Gastrocnemius medialis (tissue), 4 donors: ENCODE measurements at places on chromosomes 11 and 22. TPM values are rescaled to one million over a fixed set of nuclear protein-coding genes. Genes with fewer than 3 reads are reported as not detected.

Gene ZNF214
- total RNA-seq = 0.75 TPM

Gene MRGPRG
- total RNA-seq = not detected

Gene FOLR1
- not detected for total RNA-seq

Gene PACS1
- 14.7 TPM for total RNA-seq

Gene HORMAD2
- total RNA-seq = not detected

Gene C11orf91
- not detected for total RNA-seq

Gene OR5A1
- total RNA-seq = not detected

Gene KRTAP5-9
- not detected for total RNA-seq

Gene P2RX6
- total RNA-seq = 41.8 TPM

- H3K36me3 ChIP-seq = no peaks in the 10 kb centered on the region
- DNase-seq = peak; percentile 88
- peaks cover 53% of the 10 kb centered on the region for H3K4me1 ChIP-seq
Measured at GRCh38 chr11:7546324-7546791, 32.6 kb downstream of the PPFIBP2 start.

DNA sequence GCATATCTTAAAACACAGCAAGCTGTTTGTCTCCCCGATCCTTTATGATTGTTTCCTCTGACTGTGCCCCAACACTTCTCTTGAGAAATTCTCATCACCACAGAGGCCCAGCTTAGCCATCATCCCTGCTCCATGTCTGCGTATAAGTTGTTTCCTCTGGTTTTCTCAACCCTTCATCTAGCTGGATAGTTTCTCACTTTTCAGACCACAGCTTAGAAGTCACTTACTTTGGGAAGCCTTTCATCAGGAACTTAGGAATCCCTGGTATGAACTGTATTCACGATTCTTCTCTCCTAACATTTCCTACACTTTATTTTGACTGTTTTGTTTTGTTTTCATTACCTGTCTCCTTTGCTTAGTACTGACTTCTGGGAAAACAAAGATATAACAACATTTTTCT, 295.2 kb downstream of the GUCY1A2 start:
- H3K27ac ChIP-seq = no peak overlapping the region
- no peaks in the 10 kb centered on the region for H3K4me1 ChIP-seq
- no peak for DNase-seq
- H3K4me3 ChIP-seq = no peak overlapping the region
- H3K36me3 ChIP-seq = no peaks in the 10 kb centered on the region

DNA sequence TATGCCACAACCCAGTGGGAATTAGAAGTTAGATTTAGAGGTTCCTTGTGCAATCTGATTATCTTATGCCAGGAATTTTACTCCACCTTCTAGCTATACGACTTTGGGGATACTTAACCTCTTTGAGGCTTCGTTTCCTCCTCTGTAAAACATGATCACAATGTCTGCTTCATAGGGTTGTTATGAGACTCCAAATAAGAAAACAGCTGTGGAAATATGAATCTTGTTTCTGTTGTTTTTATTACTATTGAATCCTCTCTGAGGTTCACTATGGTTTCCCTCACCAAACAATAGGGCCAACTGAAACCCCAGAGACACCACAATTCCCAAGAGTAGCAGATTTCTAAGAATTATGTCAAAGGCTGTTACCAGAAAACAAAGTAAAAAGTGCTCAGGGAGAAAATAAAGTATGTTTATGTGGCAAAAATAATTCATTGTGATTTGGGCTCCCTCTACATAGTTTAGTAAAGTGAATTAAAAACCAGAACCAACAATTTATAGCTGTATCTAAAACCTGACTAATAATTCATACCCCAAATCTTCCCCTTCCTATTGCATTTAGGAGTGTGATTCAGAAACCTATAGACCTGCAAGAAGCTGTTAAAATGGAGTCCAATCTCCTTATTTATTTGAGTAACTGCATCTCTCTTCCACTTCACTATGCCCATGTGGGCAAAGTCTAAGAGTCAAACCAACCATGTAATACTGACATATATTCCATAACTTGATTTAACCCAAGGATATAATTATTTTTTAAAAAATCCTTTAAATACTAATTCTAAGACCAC, 38.4 kb downstream of the AMBRA1 start:
- H3K27me3 ChIP-seq = no peaks in the 10 kb centered on the region
- no peak for DNase-seq
- H3K4me3 ChIP-seq = no peak overlapping the region
- H3K36me3 ChIP-seq = no peaks in the 10 kb centered on the region
- peaks cover 46% of the 10 kb centered on the region for H3K4me1 ChIP-seq

DNA sequence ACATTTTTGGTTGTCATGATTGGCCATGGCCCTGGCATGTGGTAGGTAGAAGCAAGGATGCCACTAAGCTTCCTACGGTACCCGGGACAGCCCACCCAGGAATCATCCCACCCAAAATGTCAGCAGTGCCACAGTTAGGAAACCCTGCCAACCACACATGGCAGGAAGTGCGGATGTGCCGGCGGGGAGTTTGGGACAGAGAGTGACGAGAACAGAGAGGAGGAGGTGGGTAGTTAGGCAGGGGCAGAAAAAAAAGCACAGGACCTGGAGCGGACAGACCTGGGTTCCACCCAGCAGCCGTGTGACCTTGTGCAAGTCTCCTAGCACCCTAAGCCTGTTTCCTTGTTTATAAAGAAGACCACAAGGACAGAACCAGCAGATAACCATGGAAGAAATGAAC, 3.3 kb downstream of the SPI1 start:
- H3K27ac ChIP-seq = no peak overlapping the region
- H3K36me3 ChIP-seq = no peaks in the 10 kb centered on the region
- no peak overlapping the region for H3K4me3 ChIP-seq
- H3K4me1 ChIP-seq = peaks cover 6% of the 10 kb centered on the region

DNA sequence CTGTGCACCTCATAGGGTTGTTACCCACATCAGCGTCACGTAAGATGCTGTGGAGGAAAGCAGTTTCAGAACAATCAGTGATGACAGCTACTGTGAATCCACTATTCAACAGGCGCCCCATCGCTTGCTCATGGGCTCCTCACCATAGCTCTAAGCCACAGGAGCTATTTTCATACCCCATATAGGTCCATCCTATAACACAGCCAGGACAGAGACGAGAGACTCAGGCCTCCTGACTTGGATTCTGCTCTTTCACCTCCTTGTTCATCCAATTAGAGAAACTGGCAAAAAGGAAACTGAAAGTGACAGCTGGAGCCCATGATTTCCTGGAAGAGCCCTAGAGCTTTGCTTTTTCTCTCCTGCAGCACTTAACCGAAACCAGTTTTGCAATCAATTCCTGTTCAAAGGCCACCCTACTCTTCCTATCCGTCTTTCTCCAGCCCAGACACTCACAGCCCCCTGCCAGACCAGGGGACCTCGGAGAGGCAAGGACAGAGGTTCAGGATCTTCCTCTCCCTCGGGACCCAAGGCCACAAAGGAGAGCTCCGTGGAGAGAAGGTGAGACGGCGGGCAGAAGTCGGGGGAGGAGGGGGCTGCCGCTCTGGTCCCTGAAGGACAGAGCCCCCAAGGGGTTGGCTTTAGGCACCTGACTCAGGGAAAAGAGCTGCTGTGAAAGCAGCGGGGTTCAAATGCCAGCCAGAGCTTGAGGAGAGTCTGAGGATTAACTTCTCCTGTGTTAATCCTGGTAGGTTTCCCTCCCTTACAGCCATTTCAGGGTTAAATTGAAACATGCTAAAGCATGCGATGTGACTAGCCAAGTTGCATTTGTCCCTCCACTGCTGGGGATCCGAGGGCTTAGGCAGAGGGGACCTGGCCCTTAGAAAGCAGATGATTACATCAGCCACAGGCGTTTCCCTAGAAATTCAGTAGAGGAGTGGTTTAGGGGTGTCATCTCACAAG, at the start of gene APOL6:
Gene APOL6, plus strand, starts transcription at position 381 of the 960 bp plus-strand sequence. CDS start 7,980 bp downstream, outside the sequence.
- peak within 1 kb of the TSS; percentile 72 for H3K4me3 ChIP-seq
- H3K27me3 ChIP-seq = no peaks in the 10 kb centered on the region
- DNase-seq = peak; percentile 16
- H3K27ac ChIP-seq = peak within 1 kb of the TSS; percentile 85
- H3K4me1 ChIP-seq = peaks cover 31% of the 10 kb centered on the region
- no peaks in the 10 kb centered on the region for H3K36me3 ChIP-seq

DNA sequence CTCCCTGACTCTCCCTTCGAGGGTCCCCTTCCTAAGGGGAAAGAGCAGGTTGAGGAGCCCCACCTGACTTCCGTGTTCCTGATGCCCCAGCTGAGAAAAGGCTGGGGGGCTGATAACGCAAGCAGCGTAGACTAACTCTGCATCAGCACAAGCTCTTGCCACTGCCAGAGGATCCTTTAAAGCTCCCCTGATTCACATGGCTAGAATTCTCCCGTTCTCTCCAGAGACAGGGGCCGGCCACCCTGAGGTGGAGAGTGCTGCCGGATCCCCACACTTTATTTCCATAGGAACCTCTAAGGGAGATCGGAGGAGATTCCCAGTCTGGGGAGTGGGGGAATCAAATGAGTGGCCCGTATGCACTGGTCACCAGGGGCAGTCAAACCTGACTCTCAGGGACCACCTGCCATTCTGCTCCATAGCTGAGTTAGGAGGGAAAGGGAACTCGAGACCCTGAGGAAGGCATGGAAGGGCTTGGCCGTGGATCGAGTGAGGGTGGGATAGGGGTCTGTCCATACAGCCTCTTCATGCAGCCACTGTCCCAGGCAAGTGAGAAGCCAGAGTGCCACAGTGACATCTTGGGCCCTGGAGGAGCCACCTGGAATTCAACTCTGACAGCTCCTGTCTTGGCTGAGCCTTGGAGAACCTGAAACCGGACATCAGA, 1.4 kb upstream of the VSIG10L2 start:
- no peak for DNase-seq
- no peaks in the 10 kb centered on the region for H3K4me1 ChIP-seq
- no peaks in the 10 kb centered on the region for H3K36me3 ChIP-seq
- H3K27me3 ChIP-seq = no peaks in the 10 kb centered on the region

GRCh38 chr11:117305145-117305544, 10.9 kb downstream of the BACE1 start:
- H3K4me1 ChIP-seq = no peaks in the 10 kb centered on the region
- no peak overlapping the region for H3K27ac ChIP-seq
- DNase-seq = no peak
- H3K36me3 ChIP-seq = no peaks in the 10 kb centered on the region

DNA sequence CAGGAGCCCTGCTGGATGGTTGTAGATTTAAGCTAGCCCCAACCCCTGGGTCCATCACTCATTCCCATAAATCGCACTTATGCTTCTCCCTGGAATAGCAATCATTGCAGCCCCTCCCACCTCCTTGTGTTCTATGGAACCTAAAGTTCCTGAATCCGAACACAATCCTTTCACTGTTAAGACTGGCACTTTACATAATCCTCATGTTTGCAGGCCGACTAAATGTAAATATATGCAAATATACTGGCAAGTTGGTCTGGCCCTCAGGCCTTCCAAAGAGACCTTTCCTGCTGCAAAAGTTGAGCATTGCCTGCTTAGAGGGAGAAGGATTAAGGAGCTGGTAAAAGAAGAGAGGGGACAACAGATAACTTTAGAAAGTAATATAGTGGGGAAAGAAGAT, 892.9 kb downstream of the OPCML start:
- no peak for DNase-seq
- no peaks in the 10 kb centered on the region for H3K27me3 ChIP-seq
- no peak overlapping the region for H3K27ac ChIP-seq
- no peaks in the 10 kb centered on the region for H3K36me3 ChIP-seq
- H3K4me1 ChIP-seq = no peaks in the 10 kb centered on the region

GRCh38 chr11:47797633-47798032, 30.5 kb upstream of the FNBP4 start:
- H3K27me3 ChIP-seq = no peaks in the 10 kb centered on the region
- no peak for DNase-seq
- H3K27ac ChIP-seq = no peak overlapping the region
- no peaks in the 10 kb centered on the region for H3K36me3 ChIP-seq
- peaks cover 5% of the 10 kb centered on the region for H3K4me1 ChIP-seq
- no peak overlapping the region for H3K4me3 ChIP-seq

GRCh38 chr22:42068291-42068690, 2.3 kb downstream of the NAGA start:
- H3K27ac ChIP-seq = no peak overlapping the region
- no peak for DNase-seq
- H3K36me3 ChIP-seq = peaks cover 32% of the 10 kb centered on the region
- H3K4me1 ChIP-seq = peaks cover 11% of the 10 kb centered on the region

DNA sequence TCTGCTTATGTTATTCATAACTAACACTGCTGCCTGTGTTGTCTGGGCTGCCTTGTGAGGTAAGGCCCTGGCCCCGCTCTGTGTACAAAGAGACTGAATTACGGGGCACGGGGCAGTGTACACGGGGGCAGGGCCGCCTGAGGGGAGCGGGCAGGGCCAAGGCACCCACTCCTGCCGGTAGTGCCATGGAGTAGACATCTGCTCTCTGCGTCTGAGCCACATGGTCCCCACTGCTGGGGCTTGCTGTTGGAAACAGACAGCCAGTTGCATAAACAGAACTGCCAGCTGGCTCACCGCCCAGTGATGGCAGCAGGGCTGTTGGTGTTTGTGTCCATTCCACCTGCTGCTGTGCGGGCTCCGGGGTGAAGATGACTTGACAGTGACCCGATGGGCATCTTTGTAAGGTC, 19.8 kb downstream of the FAM118A start:
- H3K4me1 ChIP-seq = peaks cover 52% of the 10 kb centered on the region
- DNase-seq = peak; percentile 96
- H3K36me3 ChIP-seq = no peaks in the 10 kb centered on the region
- peak overlapping the region; percentile 89 for H3K27ac ChIP-seq
- no peak overlapping the region for H3K4me3 ChIP-seq

DNA sequence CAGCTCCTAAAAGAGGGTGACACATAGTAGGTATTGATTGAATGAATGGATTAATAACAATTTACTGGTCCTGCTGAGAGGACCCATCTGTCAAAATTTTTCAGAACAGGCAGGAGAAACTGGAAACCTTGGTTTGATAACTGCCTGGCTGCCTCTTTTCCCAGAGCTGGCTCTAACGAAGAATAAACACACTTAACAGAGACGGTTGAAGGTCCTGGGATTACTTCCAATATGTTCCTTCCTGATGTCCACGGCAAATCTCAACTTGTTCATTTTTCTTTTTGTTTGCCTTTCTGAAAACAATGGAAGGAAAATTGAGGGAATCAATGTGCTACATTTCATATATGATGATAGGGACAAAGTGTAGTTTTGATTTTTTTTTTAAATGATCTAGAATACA, 76.5 kb upstream of the SYT13 start:
- no peak overlapping the region for H3K27ac ChIP-seq
- H3K4me1 ChIP-seq = no peaks in the 10 kb centered on the region
- DNase-seq = no peak
- no peaks in the 10 kb centered on the region for H3K36me3 ChIP-seq

DNA sequence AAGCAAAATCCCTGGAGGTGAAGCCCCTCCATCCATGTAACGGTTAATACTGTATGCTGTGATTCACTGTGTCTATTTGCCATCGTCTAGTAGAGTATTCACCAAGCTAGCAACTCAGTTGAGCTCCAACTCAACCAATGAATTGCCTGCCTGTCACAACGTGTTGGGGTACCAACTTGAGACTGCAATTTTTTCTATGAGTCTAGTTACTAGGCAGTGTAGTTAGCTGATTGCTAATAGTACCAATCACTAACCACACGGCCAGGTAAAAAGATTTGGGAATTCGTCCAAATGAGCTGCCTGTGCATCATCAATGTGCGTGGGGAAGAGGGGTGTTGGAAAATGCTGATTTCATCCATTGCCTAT, 1.0 kb upstream of the BTG4 start:
- no peaks in the 10 kb centered on the region for H3K36me3 ChIP-seq
- H3K4me1 ChIP-seq = no peaks in the 10 kb centered on the region
- H3K27ac ChIP-seq = no peak overlapping the region
- no peak overlapping the region for H3K4me3 ChIP-seq
- no peak for DNase-seq
- peaks cover 29% of the 10 kb centered on the region for H3K27me3 ChIP-seq

- H3K27ac ChIP-seq = no peak overlapping the region
- H3K27me3 ChIP-seq = no peaks in the 10 kb centered on the region
- no peak for DNase-seq
- no peak overlapping the region for H3K4me3 ChIP-seq
- no peaks in the 10 kb centered on the region for H3K36me3 ChIP-seq
Measured at GRCh38 chr11:96279896-96280290, 63.1 kb downstream of the MAML2 start.
